ENCODE measurements at places on chromosomes 3 and 15.

GRCh38 chr3:187521546-187521945, 148.6 kb downstream of the SST start:
- no peak for DNase-seq

- no peak for DNase-seq
Measured at GRCh38 chr3:153038367-153038766, 123.7 kb upstream of the RAP2B start.

DNA sequence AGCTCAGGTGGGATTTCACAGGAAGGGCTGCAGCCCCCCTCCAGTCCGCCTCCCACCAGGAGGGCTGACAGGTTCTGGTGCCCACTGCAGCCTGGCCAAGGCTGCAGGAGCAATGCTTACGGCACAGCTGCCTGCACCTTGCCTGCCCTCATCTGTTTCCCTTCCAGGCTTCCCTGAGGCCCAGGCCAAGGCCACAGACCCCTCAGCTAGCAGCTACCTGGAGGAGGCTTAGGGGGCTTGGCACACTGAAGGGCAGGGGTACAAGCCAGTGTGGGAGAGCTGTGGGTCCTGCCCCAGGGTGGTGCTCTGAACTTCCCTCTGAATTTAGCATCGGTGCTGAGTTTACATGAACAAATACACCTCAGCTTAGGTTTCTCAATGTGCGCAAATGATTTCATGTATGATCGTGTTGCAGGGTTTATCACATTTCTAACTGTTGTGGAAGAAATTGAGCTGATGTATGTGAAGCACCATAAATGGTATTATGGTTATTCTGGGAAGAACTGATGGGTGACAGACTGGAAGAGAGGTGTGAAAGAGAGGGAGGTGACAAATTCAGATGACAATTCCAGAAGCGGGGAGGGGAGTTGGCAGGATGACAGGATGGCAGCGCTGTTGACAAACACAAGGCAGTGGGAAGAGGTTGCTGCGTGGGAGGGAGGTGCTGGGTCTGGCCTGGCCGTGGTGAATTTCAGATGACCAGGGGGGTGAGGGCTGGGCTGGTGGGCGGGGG, 6.1 kb downstream of the RHCG start:
- no peak for DNase-seq

- DNase-seq, result no peak
Measured at GRCh38 chr3:24507776-24508422, 13.2 kb upstream of the THRB start.

DNA sequence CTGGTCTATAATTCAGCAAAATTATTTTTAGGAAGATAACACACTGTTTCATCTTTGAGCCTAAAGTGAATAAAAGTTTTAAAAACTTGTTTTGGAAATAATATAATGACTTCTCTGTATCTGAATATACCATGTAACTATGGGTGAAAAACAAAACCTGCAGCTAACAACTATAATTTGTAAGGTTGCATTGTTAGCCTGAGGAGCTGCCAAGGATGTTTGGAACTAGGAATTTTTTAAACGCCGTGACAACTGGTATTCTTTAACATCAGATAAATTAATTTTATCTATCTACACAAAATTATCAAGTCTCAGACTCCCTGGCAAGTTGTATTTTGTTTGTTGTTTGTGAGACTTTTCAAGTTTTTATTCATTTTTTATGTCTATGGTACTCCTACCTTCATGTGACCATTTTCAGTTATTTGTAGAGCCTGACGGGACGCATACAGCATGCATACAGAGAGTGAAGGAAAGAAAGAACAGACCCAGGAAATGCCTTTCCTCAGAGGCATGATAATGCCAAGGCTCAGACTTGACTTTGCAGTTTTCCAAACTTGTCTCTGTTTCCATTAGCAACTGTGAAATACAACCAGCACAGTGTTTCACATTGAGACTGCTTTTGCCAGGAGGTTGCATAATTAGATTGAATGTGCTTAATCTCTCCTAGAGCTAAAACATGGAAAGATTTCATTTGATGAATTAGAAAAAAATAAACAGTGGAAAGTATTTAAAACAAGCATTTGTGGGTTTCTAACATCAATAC, 60.8 kb upstream of the ARHGEF26 start:
- no peak for DNase-seq

All from T follicular helper cell (primary cell).